OCI-M1 (cell line): ENCODE measurements at places on chromosomes 5 and 9.
A peak's percentile ranks its signal among the peaks of the same experiment; 100 is the strongest.

GRCh38 chr9:107824556-107824955 is 335.0 kb upstream of the KLF4 start:
- no peak for DNase-seq

DNA sequence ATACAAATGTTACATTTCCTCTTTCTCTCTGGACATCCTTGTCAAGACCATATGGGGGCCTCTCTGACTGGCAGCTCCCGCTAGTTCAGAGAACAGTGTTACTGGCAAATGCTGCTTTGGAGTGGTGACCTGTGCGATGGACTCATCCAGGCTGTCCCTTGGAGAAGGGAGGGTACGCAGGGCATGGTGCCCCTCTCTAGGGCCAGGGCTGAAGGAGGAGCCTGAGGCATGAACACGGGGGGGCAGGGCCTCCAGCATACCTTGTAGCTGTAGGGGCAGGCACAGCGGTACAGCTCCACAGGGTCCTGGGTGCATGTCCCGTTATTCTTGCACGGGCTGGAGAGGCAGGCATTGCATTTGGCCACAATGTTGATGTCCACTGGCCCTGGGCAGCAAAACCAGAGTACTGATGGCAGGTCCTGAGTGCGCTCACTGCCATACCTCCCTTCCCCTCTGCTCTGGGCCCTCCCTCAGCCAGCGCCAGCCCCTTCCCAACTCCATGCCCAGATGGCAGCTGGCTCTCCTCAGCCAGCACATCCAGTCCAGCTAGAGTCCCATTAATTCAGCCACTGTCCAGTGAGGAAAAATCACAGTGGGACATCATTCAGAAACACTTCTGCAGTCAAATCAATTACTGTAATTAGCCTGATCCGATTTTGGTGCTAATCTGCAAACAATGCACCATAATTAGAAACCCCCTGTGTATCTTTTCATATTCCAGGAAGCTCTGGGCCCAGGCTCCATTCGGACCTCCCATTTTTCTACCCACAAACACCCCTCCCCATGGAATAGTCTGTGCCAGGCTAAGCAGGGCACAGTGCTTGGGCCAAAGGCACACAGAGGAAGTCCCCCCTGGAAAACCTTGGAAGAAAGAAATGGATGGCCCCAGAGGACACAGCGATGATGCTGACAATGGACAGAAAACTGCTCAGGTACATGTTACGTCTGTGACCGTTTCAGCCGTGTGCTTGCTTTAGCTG is 128.8 kb upstream of the PANK3 start:
- DNase-seq: no peak

DNA sequence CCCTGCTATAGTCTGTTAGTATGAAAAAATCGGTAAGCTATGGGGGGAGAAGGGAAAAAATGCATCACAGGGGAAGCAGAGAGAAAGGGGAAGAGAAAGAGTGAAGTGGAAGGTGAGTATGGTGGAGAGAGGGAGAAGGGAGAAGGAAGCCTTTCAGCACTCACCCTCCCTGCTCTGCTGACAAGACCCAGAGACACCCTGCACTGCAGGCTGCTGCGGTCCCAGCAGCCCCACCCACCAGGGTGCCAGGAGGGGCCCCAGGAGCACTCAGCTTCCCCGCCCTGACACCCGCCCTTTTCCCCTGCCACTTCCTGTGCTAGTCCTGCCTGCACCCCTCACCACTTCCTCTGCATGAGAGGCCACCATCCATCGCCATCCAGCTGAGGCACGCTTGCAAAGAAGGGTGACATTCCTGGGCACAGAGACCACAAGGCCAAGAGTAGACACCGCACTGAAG is 12.7 kb downstream of the STK10 start:
- DNase-seq: peak; percentile 75

DNA sequence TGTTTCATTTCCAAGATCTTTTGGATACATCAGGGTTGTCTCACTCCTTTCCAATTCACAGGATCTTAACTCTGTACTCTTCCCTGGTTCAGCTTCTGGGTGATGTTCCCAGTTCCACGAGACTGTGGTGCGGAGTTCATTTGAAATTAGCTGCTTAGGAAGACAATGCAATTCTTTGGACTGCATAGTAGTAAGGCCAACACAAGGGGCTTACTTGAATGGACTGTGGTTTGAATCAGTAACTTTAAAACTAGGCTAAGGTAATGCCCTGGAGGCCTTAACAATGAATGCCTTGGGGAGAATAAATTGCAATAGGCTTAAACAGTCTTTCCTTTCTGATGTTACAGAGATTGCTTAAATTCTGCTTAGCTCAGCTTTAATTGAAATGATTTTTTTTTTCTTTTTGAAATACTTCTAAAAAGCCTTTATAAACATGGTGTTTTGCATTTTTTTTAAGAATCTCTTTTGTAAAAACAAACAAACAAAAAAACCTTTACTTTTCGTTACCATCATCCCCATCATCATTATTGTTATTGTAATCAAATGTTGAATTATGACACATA is 133.8 kb upstream of the MEF2C start:
- no peak for DNase-seq

GRCh38 chr5:65255294-65255693 is 226.4 kb downstream of the ADAMTS6 start:
- peak; percentile 43 for DNase-seq

DNA sequence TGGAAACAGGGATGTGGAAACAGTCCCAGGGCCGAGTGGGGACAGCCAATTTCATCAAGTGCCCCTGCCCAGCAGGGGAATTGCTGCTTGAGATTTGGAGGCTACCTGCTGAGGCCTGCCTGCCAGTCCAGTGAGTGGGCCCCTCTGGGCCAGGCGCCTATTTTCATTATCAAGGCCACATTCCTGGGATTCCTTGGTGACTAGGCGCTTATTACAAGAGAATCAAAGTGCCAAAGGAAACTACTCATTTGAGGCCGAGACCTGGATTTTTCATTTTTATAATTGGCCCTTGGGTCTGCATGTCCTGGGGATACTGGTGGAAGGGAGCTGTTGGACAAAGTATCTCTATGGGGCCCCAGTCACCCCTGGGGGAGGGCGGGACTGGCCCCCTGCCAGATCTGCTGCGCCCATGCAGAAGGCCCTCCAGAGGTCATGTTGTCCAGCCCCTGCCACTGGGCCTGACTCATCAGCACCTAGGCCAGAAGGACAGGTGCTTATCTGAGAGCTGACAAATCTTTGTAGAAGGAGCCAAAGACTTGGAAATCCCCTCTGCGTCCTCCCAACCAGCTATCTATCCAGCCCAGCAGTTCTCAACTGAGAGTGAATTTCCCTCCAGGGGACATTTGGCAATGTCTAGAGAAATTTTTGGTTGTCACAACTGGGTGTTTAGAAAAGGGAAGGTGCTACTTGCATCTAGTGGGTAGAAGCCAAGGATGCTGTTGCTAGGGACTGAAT is 45.6 kb downstream of the FOXI1 start:
- DNase-seq: peak; percentile 86

- DNase-seq: peak; percentile 46
Observed at GRCh38 chr9:38215465-38215864, 146.4 kb upstream of the SHB start.

DNA sequence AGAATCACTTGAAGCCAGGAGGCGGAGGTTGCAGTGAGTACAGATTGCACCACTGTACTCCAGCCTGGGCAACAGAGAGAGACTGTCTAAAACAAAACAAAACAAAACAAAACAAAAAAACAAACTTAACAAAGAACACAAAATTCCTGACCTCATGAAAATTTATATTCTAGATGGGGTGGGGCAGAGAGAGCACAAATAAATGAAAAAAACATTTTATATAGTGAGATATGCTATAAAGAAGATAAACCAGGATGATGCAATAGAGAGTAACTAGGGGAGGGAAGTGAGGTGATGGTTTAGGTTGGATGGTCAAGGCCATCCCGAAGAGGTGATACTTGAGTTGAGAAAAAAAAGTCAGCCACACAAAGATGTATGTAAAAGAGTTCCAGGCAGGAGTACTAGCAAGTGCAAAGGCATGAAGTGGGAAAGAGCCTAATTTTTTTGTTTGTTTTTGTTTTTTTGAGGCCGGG is 10.2 kb upstream of the LARS1 start:
- peak; percentile 60 for DNase-seq

GRCh38 chr5:116814626-116815385 is 240.2 kb upstream of the SEMA6A start:
- DNase-seq: no peak

GRCh38 chr5:21688655-21689054 is 1164.5 kb downstream of the CDH12 start:
- DNase-seq: no peak

GRCh38 chr9:93968451-93969327 is 13.5 kb upstream of the BARX1 start:
- no peak for DNase-seq

DNA sequence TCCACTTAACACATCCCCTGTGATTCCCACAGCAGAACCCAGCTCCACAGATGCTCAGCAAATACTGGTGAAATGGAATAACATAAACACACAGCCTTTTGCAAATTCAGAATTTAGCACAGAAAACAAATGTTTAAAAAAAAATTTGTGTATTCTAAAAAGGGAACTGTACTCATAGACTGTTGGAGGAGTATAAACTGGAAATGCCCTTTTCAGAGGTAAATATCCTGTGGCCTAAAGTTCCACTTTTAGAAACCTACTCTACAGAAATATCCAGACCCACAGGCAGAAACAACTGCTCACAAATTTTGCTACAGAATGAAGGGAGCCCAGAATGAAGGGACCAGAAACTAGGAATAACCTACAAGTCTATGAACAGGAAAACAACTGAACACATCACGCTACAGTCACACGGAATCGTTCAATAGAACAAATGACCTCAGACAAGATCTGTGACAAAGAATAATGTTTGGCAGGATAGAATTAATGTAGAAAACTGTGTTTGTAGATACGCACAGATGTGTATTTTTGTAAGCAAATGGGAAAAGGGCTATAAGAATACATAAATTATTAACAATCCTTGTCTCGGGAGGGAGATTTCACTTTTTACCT is 78.5 kb downstream of the SHB start:
- DNase-seq: no peak

GRCh38 chr9:87465816-87466215 is 31.9 kb upstream of the DAPK1 start:
- no peak for DNase-seq

GRCh38 chr5:14017904-14018303 is 73.4 kb upstream of the DNAH5 start:
- DNase-seq: no peak

DNA sequence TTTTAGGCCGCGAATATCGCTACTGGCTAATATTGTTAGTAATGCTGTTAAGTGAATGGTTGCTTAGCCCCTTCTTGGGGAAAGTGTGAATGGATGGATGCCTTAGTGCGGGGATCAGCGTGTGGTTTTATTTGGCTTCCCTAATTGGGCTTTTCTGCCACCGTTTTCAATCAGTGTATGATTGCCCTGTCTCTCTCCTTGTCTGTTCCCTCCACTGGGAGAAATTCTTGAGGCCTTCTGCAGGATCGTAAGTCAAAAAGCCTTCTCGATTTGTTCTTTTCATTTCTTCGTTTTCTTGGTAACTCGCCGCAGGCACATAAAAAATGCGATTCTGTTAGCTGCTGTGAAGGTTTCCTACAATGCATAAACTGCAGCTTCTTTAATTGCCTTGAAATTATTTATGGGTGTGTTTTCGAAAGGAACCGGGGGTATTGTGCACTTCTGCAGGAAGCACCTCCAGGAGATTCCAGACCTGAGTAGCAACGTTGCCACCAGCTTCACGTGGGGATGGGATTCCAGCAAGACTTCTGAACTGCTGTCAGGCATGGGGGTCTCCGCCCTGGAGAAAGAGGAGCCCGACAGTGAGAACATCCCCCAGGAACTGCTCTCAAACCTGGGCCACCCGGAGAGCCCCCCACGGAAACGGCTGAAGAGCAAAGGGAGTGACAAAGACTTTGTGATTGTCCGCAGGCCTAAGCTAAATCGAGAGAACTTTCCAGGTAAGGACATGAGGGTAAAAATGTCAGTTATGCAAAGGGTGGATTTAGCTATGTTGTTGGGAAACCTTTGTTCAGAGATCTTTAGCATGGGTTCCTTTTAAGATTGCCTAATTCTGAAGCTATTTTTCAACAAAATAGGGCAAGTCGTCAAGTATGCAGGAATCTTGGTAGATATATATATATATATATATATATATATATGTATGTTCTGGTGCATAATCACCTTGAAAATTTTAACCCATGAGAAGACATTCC is 700 bp downstream of the SKP2 start:
- DNase-seq: peak; percentile 63

DNA sequence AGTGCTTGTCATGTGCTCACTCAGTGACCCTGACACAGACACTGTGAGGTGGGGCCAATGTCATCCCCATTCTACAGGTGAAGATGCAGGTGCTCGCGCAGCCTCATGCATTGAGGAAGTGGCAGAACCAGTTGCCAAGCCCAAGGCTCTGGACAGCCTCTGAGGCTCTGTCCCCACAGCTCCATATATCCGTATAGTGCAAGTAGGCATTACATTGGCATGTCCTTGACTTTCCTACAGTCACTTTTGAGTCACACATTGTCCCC is 58.8 kb upstream of the ANGPTL2 start:
- DNase-seq: no peak

GRCh38 chr5:82417776-82418607 is 139.8 kb upstream of the RPS23 start:
- DNase-seq: peak; percentile 78

DNA sequence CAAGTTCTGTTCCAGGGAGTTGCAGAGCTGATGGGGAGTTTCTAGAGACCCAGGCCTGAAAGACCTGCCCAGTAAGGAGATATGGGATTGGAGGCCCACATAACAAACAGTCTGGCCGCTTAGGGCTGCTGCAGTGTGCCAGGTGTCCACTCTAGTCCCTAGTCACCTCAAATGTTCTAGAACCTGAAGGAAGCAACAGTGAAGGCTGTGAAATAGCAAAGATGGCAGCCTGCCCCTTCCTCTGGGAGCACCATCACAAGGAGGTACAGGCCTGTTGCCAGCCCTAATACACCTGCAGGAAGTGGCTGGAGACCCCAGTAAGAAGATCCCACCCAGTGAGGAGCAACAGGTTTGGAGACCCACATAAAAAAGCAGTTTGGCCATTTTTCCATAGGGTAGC is 783.8 kb upstream of the EDIL3 start:
- no peak for DNase-seq

- no peak for DNase-seq
Observed at GRCh38 chr5:10704949-10705621, 55.9 kb downstream of the DAP start.

DNA sequence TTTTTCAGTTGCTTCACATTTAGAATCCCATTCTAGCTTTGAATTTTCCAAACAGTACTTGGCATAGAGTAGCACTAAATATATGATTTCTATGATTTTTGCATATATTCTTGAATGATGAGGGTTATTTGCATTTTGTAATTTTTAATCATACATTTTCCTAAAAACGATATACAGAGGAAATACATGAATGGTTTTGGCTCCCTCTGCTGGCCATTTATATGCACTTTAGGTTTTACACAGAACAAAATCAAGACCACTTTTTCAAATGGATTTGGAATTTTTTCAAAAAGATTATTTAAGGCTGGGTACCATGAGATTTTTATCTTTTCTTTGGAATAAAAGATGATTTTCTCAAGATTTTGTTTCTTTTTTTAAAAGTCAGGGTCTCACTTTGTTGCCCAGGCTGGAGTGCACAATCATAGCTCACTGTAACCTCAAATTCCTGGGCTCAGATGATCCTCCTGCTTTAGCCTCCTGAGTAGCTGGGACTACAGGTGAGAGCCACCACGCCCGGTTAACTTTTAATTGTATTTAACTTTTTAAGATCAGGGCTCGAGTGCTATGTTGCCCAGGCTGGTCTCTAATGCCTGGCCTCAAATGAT is 16.7 kb upstream of the COMMD10 start:
- peak; percentile 18 for DNase-seq

GRCh38 chr9:73125651-73126050 is 26.0 kb upstream of the ANXA1 start:
- no peak for DNase-seq
